Right kidney (tissue), 9 donors: ENCODE measurements at places on chromosomes 5 and 9.

DNA sequence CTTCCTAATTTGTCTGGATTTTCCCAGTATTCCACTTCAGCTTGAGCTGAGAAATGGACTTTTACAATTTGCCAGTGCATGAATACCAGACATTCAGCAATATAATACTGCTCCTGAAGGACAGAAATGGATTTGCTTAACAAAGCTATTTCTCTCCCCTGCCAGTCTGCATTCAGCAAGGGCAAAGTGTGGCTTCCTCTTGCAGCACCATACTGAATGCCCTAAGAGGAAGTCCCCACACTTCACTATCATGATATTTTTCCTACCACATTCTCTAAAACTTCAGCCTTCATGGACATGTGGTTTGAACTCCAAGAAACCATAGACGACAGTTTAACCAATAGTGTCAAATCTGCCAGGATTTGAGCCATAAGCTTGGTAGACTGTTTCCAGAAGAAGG lies 19.8 kb upstream of the TLE4 start:
- no peak for DNase-seq

- DNase-seq = no peak
Observed at GRCh38 chr9:14203356-14204056, 110.4 kb downstream of the NFIB start.

DNA sequence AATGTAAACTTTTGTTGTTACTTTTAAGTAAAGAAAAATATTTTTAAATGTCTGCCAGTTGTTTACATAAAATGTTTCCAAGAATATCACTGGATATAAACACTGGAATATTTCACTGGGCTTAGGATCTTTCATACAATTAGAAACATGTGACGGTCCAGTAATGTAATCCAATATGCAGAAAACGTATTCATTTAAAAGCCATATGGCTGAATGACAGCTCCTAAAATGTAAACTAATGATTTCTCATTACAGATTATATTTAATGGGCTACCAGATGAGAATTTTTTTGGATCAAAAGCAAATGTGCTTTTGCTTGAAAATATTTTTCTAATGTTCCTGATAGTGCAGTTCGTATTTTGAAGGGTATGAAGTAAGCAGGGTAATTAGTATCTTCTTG lies 124.3 kb downstream of the TTC39B start:
- no peak for DNase-seq

DNA sequence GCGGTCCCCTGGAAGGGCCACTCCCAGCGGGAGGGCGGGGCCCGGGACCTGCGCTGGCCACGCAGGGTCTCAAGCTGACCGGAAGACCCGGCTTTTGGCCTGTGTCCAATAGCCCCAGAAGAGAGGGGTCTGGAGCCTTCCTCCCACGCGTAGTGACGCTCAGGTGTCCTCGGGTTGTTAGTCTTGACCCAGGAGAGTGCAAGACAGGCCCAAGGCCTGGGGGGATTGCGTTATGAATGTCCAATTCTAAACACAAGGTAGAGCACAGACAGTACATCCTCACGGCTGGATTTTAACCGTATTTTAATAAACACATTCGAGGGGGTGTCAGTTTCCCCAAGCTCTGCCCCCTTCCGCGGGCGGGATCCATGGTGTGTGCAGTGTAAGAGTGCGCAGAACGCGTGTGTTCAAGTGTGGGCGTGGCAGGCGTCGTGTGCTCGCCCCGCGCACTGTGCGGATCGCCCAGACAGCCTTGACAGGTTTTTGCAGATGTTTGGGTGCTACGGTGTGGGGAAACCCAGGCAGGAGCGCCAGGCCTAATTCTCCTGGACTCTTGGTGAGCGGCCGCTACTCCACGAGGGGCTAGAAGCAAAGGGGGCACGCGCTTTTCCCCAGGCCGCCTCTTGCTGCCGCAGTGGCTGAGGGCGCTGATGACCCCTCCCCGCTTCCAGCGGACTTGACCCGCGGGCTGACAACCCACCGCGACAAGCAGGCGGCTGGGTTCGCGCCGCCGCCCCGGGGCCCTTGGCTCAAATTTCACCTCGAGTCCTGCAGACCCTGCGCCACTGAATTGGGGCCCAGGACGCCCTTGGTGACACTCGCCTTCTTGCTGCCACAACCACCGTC lies 6.1 kb upstream of the DMRT3 start:
- peak; percentile 75 for DNase-seq

GRCh38 chr9:129714511-129715061 lies 38.3 kb downstream of the PTGES start:
- no peak for DNase-seq
